ENCODE measurements at places on chromosomes 2 and 18.

- DNase-seq, result no peak
Measured at GRCh38 chr2:236408090-236408489, 143.9 kb upstream of the ASB18 start.

- DNase-seq, result no peak
Measured at GRCh38 chr2:46651363-46652099, 172.2 kb downstream of the TMEM247 start.

GRCh38 chr2:161710131-161710915 is 86.1 kb downstream of the SLC4A10 start:
- no peak for DNase-seq

DNA sequence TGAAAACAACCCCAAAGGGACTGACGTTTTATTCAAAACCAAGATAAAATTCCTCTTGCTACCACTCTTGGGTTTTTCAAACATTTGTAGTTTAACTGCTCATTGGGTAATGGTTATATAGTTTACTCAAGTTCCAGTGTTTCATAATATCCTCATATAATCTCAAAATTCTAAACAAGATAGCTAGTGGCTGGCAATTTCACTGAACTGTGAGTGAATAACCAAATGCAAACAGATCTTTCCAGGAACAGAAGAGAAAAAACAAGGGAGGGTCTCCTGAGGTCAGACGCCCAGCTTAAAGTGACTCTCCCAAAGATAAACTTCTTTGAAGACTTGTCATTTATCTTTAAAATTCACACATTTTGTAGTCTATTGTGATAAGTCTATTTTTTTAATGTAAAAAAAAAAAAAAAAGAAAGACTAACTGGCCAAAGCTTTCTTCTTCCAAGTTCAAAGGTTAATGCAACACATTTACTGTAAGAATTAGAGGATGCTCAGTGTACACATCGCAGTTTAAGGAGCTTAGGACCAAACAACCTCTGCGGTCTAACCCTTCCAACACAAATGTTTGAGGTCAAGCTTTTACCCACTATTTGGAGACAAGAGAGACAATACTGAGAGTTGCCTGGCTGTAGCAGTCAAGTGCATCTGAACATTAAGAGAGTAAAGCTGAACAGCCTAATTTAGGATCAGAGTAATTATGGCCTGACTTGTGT is 26.6 kb downstream of the LPIN2 start:
- DNase-seq, result no peak

- no peak for DNase-seq
Measured at GRCh38 chr2:181188605-181189004, 208.2 kb downstream of the UBE2E3 start.

DNA sequence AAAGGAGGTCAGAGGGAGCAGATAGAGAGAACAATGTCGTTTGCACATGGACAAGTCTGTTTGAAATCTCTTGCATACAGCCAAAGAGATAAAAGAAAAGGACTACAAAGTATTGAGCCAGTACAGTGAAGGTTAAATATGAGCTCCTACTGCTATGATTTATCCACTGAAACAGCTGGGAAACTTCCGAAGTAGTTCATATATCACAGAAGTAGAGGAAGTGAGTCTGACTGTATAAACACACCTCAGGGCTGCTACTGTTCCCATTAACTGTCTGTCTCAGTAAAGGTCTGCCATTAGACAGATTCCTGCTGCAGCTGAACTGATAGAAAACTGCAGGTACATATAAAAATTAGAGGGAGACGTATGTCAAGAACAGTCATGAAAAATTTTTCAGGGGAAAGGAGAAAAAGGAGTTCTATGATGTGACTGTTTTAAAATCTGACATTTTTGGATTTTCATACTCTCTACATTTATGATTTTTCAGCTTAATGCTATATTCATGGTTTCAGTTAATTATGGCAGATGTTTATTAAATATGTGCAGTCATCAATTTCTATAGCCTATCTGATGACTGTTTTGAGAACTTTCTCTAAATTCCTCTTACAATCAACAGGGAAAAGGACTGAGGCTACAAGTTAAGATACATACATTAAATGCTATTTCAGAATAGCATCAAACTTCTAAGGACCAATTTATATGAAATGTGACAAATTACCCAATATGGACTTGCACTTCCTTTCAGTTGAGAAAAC is 364.7 kb downstream of the ERBB4 start:
- no peak for DNase-seq

DNA sequence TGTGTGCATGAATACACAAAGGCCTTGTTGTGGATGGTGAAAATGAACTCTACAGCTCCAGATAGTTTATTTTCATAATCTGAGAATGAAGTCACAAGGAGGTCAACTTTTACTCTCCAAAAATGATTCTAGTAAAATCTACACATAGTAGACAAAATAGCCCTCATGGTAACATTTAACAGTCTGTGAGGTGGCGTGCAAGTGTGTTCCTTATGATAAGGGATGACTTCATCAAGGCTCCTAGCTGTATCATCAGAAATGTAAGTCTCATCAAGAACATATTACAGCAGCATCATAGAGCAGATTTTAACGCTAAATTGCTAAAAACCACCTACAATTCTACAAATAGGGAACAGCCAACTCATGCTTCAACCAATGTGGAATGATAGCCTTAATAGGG is 72.3 kb upstream of the RIOK3 start:
- no peak for DNase-seq

DNA sequence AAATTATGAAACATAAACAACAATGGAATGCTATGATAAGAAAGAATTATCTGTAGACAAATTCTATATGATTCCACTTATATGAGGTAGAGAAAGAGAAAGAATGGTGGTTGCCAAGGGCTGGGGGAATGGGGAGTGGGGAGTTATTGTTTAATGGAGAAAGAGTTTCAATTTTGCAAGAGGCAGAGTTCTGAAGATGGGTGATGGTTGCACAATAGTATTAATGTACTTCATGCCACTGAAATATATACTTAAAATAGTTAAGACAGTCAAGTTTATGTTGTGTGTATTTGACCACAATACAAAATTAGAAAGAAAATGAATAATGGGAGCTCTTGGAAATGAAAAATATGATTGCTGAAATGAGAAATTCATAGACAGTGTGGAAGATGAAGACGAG is 22.6 kb upstream of the FAM117B start:
- no peak for DNase-seq

- no peak for DNase-seq
Measured at GRCh38 chr2:159890551-159891266, 92.7 kb upstream of the CD302 start.

DNA sequence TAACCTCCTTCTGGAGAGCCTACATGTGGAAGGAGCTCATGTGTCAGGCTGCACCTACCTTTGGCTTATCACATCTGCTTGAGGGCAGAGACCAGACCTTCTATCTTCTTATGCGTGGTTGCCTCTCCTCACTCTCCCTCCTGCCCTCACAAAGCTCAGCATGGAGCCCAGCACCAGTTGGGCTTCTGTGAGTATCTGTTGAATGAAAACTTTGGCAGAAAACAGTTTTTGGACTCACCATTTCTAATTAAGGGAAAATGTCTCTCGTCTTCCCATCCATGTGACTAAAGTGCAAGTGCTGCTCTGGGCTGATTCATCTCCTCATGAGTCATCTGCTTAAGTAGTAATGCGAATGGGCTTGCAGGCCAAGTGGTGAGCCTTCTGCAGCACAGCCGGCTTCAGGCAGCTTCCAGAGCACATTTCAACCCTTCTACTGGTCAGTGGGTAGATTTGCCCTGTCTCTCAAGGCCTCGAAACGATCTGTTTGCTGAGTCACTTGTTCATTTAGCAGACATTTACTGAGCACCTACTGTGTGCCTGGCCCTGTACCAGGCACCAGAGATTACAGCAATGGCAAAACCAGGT is 102.6 kb downstream of the VSNL1 start:
- DNase-seq, result no peak

- DNase-seq, result no peak
Measured at GRCh38 chr18:64311859-64312258, 163.0 kb upstream of the LINC00305 start.

DNA sequence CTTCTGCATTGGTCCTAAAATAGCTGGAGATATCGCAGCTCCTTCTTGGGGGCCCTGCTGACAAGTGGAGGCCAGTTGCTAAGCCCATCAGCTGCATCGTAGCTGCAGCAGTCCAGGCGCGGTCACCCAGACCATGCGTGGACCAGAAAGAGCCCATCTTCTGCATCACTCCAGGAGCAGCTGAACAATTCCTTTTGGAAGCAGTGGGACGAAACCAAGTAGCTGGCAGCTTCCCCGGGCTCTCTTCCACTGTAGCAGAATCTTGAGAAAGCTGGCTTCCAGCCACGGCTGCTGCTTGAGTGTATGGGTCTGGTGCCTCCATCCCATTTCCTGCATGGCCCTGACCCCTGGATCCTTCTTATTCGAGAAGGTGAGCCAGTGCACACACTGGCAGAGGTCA is 22.2 kb upstream of the CAB39 start:
- no peak for DNase-seq

- no peak for DNase-seq
Measured at GRCh38 chr2:185268651-185269050, 470.0 kb upstream of the FSIP2 start.

DNA sequence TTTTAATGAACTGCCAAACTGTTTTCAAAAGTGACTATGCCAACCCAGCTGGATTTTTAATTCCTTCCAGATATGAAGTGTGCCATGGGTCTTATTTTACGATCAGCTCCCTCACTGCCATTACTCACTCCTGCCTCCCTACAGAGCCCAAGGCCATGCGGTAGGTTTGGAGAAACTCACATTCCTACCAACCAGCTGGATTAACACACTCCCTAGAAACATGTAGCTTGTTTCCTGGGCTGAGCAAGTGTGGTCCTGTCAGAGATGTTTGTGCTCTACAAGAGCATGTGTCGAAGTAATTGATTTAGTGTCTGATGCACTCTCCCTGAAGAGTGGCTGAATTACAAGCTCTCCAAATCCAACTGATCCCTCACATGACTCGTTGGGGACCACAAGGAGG is 82.5 kb downstream of the SPP2 start:
- no peak for DNase-seq

DNA sequence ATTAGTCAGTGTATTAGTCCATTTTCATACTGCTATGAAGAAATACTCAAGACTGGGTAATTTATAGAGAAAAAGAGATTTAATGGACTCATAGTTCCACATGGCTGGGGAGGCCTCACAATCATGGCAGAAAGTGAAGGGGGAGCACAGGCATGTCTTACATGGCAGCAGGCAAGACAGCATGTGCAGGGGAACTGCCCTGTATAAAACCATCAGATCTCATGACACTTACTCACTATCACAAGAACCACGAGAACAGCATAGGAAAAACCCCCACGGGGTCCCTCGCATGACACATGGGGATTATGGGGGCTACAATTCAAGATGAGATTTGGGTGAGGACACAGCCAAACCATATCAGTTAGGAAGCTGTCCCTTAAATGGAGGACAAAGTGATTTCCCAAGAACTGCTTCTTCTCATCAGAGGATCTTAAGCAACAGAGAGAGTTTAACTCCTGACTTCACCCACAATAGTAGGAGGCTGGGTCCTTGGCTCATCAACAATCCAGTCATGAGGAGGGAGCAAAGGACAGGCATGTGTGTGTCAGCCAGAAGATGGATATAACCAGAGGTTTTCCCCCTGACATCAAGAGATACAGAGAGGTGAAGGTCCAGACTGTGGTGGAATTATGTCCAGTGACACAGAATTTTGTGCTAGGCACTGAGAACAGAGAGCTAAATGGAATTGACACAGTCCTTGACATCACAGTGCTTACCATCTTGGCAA is 203.8 kb upstream of the SH3BP4 start:
- DNase-seq, result no peak

- no peak for DNase-seq
Measured at GRCh38 chr2:2294183-2294690, 36.8 kb downstream of the MYT1L start.

DNA sequence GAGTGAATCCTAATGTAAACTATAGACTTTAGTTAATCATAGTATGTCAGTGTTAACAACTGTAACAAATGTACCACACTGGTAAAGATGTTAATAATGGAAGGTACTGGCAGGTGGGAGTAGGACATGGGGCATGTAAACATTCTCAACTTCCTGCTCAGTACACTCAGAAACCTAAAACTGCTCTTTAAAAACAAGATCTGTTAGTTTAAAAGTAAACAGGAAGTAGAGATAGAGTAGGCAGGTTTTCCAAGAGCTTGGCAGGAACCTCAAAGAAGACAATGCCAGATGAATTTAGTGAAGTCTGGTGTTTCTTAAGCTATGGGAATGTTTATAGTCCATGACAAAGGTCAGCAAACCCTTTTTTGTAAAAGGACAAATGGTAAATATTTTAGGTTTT is 46.6 kb downstream of the CCDC138 start:
- DNase-seq, result no peak

DNA sequence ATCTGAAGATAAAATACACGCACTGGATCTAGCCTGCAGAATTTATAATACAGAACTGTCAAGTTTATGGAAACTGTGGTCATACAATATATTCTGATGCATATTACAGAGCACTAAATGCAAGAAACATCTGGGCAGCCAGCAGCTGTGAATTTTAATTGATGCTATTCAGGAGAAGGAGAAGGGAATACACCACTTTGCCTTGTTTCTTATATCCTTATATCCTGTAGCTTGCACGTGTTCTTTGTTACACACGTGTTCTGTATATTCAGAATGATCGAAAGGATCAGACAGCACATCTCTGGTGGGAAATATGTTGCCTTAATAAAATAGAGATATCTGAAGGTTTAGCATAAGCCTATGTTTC is 335.8 kb downstream of the AGPS start:
- DNase-seq, result no peak

- DNase-seq, result no peak
Measured at GRCh38 chr2:222494104-222494739, 69.9 kb downstream of the SGPP2 start.

DNA sequence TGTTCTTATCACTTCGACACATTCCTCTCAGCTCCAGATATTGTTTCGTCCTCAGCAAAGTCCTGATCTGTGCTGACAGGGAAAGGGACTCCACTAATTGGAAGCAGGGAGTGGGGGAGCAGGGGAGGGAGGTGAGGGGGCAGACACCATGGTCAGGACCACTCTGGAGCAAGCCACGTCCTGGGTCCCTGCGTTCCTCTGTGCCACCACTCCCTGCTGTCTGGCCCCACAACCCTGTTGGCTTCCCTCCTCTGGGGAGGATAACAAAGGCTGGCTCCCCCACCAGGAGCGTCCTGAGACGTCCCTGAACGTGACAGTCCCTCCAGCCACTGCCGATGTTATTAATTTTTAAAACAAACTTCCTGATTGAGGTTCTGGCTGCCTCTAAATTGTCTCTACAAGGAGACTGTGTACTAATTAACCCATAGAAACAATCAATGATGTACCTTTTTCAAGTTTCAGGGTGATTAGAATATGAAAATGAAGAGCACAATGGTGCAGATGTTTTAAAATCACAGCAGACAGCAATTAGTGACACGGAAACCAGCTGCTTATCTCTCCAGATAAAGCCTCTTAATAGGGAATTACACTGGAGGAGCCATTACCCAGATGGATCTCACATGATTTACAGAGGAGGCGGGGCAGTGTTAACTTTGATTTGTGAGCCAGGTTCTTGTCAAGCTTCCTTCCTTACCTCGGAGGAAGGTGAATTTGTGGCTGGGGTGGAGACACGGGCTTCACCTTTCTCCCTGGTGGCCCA is 257.5 kb downstream of the SETBP1 start:
- no peak for DNase-seq

DNA sequence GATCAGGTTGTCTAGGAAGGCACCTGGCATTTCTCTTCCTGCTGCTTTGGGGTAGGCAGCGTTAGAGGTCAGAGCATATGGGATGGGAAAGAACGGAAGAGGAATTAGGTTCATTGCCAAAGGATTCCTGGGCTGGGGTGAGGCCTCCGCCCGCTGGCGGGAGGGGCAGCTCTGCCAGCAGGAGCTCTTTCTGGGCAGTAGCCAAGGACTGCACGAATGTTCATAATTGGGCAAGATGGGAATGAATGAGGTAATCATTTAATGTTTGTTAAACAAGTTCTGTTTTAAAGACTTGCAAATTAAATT is 253.9 kb downstream of the AGAP1 start:
- no peak for DNase-seq

Data from stimulated activated CD4-positive, alpha-beta T cell treated with anti-CD3 and anti-CD28 coated beads, Interleukin-4, amount 100 ng/mL, for 48 hours (primary cell).